Mucosa of gallbladder (tissue), 1 donor: ENCODE measurements at places on chromosomes 4 and X. TPM values are rescaled to one million over a fixed set of nuclear protein-coding genes. Genes with fewer than 3 reads are reported as not detected.

- peak; percentile 10 for DNase-seq
Measured at GRCh38 chrX:7574325-7574724, 268.6 kb upstream of the VCX start.

- peak; percentile 21 for DNase-seq
Measured at GRCh38 chrX:119189595-119189994, 46.5 kb upstream of the PGRMC1 start.

GRCh38 chr4:112847781-112848180 lies 201.7 kb upstream of the ANK2 start:
- DNase-seq: no peak

POLN gene
- total RNA-seq: 7.7 TPM

SPIN3 gene
- 12.5 TPM for total RNA-seq

DNA sequence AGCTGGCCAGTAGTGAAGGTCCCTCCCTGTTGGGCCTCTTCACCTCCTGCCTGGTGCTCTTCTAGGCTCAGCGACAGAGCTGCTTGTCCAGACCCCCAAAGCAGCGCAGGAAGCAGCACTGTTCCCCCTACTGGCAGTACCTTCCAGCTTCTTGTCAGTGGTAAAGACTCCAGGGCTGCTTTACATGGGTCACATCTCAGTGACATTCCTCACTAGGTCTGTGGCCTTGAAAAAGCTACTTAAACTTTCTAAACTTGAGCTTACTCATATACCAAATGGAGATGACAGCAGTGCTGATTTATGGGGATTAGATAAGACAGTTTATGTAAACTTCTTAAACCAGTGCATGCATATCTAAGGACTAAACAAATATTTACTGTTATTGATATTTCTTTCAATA lies 117.3 kb downstream of the FAT4 start:
- no peak for DNase-seq

DNA sequence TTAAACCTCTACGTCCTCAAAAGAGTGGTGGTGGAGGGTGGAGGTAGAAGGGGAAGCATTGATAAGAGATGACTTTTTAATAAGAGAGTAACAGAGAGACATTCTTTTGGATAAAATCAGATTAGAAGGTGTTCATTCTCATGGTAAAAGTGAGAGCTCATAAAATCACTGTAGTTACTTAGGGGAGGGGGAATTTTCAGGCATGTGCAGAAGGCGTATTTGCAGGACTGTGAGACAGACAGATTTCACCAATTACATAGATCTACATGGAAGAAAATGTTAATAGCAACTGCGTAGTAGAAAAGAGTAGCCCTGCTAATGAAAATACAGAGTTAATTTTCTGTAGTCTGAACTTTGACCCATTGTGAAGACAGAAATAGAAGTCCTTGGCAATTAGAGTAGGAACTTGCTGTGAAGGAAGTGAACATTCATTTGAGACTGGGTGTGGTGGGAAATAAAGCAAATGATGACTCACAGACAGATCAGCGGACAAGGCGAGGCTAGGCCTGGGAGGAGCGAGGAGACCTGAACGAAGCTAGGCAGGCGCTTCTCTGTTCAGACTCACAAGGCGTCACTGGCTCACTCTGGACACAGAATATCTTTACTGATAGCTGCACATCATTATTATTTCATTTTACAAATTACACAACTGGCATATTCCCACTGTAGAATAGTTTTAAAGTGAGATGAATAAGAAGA lies 57.2 kb upstream of the FAM9C start:
- DNase-seq: peak; percentile 76

GRCh38 chr4:36310793-36311192 lies 29.4 kb downstream of the DTHD1 start:
- peak; percentile 12 for DNase-seq

GRCh38 chr4:53532521-53532920 lies 58.8 kb downstream of the LNX1 start:
- DNase-seq: no peak

DNA sequence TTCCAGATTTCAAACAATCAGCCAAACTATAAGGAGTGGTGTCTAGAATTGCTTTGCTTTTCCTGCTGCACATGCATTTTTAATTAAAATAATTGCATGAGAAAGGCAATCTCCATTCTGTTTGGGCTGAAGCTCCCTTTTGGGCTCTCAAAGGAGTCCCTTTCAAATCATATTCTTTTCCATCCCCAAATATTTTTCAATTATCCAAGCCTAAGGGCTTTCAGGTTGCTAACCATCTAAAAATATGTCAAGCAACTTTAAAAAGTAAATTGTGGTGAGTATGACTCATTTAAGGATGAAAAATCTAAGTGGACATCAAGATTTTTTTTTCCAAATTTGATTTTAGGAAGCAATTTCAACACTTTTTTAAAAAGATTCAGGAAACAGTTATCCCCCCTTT lies 28.4 kb downstream of the PIR start:
- DNase-seq: no peak

DNA sequence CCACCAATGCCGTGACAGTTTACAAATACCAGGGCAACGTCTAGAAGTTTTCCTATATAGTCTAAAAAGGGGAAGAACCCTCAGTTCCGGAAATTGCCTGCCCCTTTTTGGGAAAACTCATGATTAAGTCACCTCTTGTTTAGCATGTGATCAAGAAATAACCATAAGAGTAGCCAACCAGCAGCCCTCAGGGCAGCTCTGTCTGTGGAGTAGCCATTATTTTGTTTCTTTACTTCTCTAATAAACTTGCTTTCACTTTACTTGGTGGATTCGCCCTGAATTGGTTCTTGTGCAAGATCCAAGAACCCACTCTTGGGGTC lies 20.0 kb upstream of the HOPX start:
- no peak for DNase-seq

F8A1 gene
- total RNA-seq: 31.7 TPM

GRCh38 chrX:110683925-110684324 lies 111.7 kb downstream of the CHRDL1 start:
- DNase-seq: no peak

DNA sequence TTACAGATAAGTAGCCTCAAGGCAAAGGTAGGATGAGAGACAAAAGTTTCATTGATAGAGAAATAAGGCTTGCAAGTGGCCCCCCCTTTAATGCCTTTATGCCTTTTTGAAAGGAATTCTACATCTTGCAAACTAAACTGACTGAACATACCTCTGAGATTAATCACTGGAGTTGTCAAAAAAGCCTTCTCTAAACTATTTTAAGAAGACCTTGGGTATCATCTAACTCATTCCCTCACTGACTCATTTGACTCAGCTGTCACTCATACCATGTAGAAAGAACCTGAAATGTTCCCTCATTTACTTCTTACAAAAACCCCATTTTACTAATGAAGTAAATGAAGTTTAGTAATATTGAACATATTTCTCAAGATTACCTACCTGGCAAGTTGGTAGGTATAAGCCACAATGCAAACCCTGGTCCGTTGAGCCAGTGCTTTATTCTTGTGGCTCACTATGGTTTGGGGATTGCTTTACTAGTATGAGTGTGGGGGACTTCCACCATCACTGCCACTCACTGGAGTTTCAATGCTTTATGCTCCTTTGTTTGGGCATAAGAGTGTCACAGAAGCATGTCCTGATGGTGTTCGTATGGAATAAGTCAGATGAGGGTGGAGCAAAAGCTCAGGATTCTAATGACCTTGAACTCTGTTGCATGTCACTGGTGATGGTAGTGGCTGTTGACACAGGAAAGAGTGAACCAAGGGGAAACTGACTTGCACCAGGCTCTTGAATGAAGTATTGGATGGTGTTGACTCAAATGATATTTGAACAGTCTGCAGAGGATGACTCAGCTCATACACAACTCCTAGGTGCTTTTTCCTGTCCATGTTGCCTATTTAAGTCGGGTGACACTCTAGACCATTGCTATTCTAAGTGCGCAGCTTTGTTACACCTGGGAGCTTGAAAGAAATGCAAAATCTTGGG lies 305.5 kb upstream of the EMCN start:
- DNase-seq: no peak

- DNase-seq: no peak
Measured at GRCh38 chr4:184550476-184550875, 76.1 kb upstream of the IRF2 start.

ZNF141 gene
- 18.8 TPM for total RNA-seq

- DNase-seq: no peak
Measured at GRCh38 chr4:2377241-2377640, 41.2 kb downstream of the ZFYVE28 start.

DNA sequence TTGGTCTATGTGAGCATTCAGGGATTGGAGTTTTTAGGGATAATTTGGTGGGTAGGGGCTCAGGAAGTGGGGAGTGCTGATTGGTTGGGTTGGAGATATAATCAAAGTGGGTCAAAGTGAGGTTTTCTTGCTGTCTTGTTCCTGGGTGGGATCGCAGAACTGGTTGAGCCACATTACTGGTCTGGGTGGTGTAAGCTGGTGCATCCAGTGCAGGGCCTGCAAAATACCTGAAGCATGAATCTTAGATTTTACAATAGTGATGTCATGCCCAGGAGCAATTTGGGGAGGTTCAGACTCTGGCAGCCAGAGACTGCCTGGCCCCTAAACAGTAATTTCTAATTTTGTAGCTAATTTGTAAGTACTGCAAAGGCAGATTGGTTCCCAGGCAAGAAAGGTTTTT lies 665.6 kb upstream of the PRKX start:
- DNase-seq: no peak
